DMS79 (cell line): ENCODE measurements at places on chromosomes 4 and X.
A peak's percentile ranks its signal among the peaks of the same experiment; 100 is the strongest.

- DNase-seq: no peak
These were observed 192.5 kb upstream of the ADAMTS3 start for GRCh38 chr4:72761368-72762038.

GRCh38 chr4:151887816-151888180 lies 127.0 kb upstream of the GATB start:
- no peak for DNase-seq

- DNase-seq: no peak
These were observed 38.5 kb upstream of the GPC3 start for GRCh38 chrX:134023851-134024281.

- no peak for DNase-seq
These were observed 71.0 kb downstream of the LAS1L start for GRCh38 chrX:65463550-65463949.

GRCh38 chr4:72496119-72496518 lies 72.9 kb downstream of the ADAMTS3 start:
- no peak for DNase-seq

DNA sequence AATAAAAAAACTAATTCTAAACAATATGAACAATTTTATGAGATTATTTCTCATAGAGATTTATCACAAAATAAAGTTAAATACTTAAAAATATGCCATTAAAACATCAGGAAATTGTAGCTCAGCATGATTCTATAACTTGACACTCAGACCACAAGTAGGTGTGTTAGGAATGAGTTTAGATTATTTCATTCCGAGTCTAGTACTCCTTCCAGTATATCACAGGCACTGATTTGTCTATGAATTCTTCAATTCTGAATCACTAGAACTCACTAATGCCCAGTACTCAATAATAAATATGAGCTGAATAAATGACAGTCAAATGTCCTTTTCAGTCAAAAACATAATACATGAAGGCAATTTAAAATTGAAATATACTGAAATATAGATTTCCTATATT lies 22.2 kb downstream of the BOD1L1 start:
- DNase-seq: no peak

- DNase-seq: no peak
These were observed 77.4 kb downstream of the WDR19 start for GRCh38 chr4:39259571-39260330.

DNA sequence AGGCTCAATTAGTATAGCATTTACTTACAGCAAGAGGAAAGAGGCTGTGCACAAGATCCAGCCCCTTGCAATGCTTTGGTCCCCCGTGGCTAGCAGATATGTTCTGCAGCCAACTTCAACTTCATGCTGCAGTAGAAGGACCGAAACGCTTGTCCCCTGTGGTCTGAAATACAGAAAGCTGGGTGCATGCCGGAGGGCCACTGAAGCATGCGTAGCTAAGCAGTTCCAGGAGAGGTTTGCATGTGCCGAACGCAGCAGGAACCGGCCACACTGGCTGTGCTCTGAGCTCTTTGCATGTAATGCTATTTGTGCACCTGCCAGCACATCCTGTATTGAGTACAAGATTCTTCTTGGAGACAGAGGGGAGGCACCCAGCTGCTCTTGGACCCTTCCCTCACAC lies 35.8 kb upstream of the SHISA3 start:
- no peak for DNase-seq

DNA sequence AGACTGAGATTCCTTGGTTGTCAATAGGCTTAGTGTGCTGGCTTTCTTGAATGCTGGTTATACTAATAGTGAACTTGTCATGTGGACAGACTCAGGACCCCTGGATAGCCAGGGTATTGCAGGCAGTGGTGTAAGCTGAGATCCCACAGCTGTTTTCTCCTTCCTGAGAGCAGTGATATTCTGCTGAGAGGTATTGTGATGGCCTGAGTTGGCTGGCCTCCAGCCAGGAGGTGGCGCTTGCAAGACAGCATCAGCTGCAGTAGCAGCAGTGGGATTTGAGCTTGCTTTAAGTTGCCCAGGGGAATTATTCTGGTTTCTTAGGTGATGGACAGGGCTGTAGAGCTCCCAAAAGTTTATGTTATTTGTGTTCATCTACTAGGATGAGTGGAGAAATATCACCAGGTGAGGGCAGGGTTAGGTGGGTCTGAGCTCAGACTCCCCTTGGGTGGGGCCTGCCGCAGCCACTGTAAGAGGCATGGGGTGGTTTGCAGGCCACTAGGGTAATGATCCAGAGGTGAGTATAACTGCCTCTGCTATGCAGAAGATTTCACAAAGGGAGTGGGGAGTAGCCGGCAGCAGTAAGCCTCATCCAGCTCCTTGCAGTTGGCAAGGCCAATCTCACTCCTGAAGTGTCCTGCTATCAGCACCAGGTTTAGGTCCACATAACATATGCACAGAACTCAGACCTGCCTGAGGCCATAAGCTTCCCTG lies 66.2 kb downstream of the IL15 start:
- DNase-seq: no peak

GRCh38 chr4:184409911-184410692 lies 64.2 kb downstream of the IRF2 start:
- no peak for DNase-seq

GRCh38 chr4:27515140-27515539 lies 654.5 kb downstream of the STIM2 start:
- DNase-seq: no peak

- no peak for DNase-seq
These were observed 38.5 kb upstream of the UGT2B7 start for GRCh38 chr4:69057620-69058409.

GRCh38 chr4:56149591-56149990 lies 200.8 kb downstream of the CEP135 start:
- DNase-seq: no peak

GRCh38 chr4:31657859-31658570 lies 937.8 kb downstream of the PCDH7 start:
- no peak for DNase-seq

- DNase-seq: no peak
These were observed 124.5 kb upstream of the CASK start for GRCh38 chrX:42047886-42048285.

DNA sequence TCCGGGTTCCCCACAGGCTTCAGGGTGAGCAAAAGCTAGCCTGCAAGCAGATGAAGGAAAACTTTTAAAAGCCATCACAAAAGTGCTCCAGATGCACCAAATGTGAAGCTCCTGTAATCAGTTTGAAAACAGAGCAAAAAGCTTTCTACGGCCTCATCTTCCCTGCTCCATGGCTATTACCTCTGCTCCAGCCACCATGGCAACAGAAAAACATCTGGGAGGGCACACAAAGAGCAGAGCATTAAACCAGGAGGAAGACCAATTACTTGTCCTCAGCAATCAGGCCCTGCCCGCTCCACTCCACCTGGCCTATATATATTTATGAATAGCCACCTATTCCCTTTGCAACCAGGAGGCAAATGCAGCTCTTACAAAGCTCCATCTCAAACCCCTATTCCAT lies 33.6 kb downstream of the TMEM154 start:
- DNase-seq: no peak

- no peak for DNase-seq
These were observed 22.6 kb downstream of the IRF2 start for GRCh38 chr4:184451726-184452125.

- no peak for DNase-seq
These were observed 9.4 kb downstream of the NUDT6 start for GRCh38 chr4:122912810-122913575.

- no peak for DNase-seq
These were observed 739.1 kb upstream of the DIAPH2 start for GRCh38 chrX:95945528-95945927.

- DNase-seq: no peak
These were observed 519.1 kb downstream of the IQCM start for GRCh38 chr4:149296503-149296902.

DNA sequence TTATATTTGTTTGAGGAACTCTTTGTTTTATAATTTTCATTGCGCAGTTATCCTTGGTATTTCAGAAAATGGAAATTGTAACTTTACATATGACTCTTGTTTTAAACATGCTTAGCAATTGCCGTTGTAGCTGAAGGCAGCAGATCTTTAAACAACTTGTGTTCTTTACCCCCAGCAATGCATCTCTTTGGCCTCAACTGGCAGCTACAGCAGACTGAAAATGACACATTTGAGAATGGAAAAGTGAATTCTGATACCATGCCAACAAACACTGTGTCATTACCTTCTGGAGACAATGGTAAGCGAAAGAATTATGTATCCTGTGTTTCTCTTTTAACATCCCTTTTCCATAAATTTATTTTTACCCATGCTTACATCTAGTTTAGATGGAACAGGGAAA lies 263.6 kb downstream of the DCTD start:
- DNase-seq: no peak

- DNase-seq: no peak
These were observed 69.4 kb upstream of the CLDN34 start for GRCh38 chrX:9897761-9898161.

- no peak for DNase-seq
These were observed 1.7 kb downstream of the PDLIM5 start for GRCh38 chr4:94453391-94453963.

DNA sequence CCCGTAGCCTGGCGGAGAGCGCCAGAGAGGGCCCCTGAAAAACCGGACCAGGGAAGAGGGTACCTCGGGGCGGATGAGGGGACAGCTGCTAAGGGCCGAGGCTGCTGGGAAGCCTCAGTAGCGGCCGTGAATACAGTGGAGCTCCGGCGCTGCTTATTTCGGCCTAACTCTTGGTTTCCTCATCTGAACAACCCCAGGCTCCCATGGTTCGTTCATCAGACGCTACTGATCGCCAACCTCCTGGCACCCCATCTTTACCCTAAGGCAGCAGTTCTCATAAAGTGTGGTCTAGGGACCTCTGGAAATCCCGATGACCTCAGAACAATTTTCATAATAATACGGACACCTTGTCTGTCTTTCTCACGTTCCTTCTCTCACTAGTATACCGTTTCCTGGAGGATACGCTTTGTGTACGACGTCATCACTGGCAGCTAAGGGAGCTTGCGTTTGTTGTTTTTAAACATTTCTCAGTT lies 645 bp upstream of the RAB28 start:
- DNase-seq: no peak

- DNase-seq: no peak
These were observed 132.5 kb downstream of the DHX15 start for GRCh38 chr4:24451870-24452269.

DNA sequence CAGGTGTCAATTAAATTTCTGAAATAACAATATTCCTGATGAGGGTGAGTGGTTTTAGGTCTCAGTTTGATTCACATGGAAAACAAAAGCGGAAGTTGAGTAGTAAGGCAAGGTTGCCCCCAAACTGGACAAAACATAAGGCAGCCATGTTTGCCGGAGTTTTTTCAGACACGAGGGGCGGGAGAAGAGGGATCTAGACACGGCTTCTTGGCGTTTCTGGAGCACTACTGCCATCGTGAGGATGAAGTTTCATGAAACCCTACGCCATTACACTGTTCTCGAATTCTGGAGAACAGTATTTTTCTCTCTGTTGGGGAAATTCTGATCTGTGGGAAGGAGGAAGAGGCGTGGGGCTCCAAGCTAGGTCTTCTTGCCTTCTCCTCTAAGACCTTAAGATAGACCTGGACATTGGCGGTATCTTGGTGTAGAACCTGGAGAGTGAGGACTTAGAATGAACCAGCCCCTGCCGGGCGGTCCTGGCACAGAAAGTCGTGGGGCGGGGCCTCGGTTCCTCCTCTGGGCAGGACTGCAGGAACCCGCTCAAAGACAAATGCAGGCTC lies 160.3 kb downstream of the OR13H1 start:
- peak; percentile 60 for DNase-seq

- no peak for DNase-seq
These were observed 141.5 kb downstream of the MAGEB17 start for GRCh38 chrX:16308773-16309172.

DNA sequence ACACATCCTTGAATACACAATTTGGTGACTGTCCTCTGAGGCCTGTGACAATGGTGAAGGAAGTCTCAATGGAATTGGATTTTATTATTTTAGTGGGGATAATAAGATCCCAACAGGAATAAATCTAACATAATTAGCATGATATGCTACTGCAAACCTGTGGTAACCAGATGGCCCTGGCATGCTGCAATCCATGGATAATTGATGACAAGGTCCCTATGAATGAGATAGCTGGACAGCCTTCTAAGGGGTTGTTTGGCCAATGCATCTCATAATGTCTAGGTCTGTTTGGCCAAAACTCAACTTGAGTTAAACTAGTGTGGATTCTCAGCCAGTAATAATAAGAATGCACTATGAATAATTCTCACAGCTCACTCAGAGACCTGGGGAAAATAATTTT lies 145.3 kb upstream of the GALNTL6 start:
- no peak for DNase-seq

DNA sequence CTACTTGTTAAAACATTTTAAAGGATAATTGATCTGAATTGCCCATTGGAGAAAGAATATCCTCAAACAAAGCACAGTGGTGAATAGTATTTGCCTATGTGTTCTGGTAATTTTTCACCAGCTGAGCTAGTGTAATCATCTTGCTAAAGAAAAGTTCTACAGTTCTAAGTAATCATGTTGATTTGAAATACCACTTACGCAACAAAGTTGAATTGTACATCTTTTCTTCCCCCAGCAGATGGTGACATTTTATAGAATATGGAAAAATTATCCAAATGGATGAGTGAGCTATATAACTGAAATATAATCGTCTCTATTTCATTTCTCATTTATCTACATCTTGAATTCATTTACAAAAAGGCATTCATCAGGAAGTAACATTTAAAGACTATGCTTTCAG lies 9.7 kb upstream of the ZNF674 start:
- DNase-seq: no peak

DNA sequence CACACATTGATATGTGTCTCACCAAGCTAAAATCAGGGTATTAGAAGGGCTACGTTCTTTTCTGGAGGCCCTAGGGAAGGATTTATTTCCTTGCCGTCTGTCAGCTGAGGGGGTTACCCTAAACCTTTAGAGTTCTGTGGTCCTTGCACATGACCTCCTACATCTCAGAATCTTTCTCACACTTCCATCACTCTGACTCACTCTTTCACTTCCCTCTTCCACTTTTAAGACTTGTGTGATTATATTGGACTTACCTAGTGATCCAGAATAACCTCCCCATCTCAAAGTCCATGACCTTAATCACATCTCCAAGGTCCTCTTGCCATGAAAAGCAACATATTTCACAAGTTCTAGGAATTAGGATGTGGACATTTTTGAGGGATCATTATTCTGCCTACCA lies 53.6 kb upstream of the FUNDC1 start:
- no peak for DNase-seq

- no peak for DNase-seq
These were observed 77.7 kb downstream of the OPHN1 start for GRCh38 chrX:68355629-68355920.

DNA sequence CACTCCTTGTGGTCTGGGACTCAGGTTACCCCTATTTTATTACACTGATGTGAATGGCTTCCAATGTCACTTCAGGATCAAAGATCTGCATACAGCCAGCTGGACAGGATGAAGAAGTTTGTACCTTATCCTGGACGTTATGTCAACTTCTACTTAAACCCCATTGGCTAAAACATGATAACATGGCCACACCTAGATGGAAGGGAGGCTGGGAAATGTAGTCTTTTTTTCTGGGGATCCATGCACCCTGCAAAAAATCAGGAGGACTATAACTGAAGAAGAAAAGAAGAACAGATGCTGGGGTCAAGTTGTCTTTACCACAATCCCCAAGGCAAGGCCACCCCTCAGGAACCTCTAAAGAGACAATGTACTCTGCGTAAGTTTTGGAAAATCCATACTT lies 459.2 kb downstream of the BCOR start:
- no peak for DNase-seq

GRCh38 chr4:166827167-166827566 lies 407.1 kb downstream of the SPOCK3 start:
- no peak for DNase-seq
